ENCODE measurements at places on chromosomes 1 and 21.

GRCh38 chr1:54304518-54304917 is 101.7 kb downstream of the SSBP3 start:
- DNase-seq: peak; percentile 17

DNA sequence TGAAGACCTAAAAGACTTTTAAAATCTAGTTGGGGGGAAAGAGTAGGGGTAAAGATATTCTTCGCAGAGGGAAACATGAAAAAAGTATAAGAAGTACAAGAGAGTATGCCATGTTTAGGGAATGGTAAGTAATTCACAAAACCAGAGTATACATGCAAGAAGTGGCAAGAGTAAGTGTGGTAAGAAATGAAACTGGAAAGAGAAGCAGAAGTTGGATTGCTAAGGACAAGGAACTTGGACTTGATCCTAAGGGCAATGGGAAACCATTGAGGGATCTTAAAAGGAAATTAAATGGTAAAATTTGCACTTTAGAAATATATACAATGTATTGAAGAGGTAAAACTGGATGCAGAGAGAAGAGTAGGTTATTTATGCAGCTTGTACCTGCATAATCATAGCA is 9.2 kb upstream of the ZNF644 start:
- no peak for DNase-seq

DNA sequence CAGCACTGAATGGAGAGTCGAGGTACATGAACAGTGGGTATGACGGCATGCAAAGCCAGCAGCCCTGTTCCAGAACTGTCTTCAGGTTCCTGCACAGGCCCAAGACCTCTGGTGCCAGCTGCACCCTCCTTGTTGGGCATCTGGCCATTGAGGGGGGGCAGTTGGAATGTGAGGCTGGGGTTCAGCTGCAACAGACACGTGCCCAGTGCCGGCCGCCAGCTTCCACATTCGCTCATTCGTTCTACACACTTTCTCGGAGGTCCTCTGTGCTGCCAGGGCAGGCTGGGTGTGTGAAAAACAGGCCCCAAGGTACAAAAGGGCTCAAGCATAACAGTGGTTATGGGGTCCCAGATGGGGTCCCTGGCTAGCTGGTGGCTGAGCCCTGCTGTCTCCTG is 37.9 kb upstream of the SLC19A1 start:
- DNase-seq: no peak

GRCh38 chr1:89711140-89711778 is 78.3 kb downstream of the LRRC8C start:
- DNase-seq: no peak

DNA sequence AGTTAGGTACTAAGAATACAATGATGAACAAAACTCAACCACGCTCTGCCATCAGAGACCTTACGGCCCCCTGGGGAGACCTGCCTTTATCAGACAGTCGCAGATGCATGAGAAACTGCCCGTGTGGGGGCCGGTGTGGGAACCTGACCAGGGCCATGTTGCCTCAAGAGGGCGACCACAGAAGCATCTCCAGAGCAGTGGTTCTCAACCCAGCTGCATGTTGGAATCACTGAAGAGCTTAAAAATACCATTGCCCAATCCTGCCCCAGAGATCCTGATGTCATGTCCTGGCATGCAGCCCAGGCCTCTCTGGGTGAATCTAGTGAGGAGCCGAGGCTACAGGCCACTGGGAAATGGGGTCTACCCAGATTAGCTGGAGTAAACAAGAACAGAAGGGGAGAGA is 108.7 kb downstream of the PRDM2 start:
- DNase-seq: peak; percentile 54

DNA sequence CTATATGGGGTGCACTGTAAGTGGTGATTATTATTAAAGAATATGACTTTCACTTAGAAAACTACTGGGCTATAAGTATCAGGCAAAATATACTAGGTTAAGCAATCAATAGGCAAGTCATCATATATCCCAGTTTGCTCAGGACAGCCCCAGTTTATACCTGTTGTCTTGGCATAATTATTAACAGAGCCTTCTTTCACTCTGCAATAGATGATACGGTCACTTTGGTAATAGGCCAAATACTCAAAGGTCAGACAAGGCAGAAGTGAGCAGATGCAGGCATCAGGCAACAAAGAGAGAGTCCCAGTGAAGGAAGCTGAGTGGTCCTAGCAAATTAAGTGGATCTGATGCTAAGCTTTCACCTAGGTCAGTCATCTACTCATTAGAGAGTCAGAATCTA is 599.9 kb downstream of the LMO4 start:
- no peak for DNase-seq

DNA sequence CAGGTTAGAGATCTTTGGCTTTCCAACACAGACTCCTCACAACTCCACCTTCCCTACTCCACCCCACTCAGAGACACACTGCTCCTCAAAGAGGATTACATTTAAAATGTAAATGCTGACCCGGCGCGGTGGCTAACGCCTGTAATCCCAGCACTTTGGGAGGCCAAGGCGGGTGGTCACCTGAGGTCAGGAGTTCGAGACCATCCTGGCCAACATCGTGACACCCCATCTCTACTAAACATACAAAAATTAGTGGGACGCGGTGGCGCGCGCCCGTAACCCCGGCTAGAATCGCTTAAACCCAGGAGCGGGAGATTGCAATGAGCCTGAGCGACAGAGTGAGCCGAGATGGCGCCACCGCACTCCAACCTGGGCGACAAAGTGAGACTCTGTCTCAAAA is 1.8 kb upstream of the ANP32E start:
- DNase-seq: no peak

DNA sequence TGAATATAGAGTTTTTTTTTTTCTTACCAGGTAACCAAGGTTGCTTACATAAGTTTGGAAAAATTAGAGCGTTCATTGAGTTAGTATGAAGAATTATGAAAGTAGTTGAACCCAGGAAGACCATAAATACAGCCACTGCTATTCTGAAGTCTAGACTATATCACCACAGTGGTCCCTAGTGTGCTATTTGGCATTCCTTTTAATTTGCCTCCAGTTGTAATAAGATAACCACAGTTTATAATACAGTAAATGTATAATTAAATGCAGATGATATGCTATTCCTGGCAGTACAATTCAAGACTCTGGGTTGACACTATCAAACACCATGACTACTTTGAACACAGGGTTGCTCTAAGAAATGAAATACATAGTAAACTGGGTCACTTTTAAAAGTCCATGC is 270.5 kb downstream of the BRINP2 start:
- DNase-seq: no peak

DNA sequence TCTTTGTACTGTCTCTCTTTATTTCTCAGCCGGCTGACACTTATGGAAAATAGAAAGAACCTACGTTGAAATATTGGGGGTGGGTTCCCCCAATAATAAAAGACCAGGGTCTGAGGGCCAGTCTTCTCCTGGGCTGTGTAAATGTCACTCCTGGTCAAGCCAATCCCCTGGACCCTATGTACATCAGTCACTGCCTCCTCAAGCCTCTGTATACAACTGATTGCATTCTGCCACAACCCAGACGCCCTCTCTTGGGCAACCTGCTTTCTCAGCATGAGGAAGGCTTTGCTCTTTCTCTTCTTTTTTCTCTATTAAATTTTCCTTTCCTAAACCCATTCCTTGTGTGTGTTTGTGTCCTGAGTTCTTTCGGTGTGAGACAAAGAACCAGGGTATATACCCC is 84.1 kb upstream of the SERBP1 start:
- DNase-seq: no peak

GRCh38 chr1:157829210-157829609 is 9.3 kb upstream of the FCRL1 start:
- no peak for DNase-seq

DNA sequence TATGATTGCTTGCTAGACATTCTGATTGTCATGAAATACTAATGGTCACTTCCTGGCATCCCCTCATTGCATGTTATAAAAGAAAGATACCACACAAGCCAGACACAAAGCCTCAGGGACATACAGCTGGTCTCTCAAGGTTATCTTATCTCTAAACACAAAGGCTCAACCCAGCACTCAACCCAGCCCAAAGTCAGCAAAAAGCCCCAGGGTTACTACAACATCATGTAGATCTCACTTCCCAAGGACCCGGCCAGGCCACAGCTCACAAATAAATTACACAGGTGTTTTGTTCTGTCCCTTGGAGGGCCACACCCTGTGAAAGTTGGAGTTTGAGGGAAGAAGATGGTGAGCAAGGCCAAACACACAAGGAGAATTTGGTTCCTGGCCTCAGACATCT is 109.7 kb upstream of the BARHL2 start:
- DNase-seq: no peak

- no peak for DNase-seq
Measured at GRCh38 chr1:7703321-7704213, 67.5 kb upstream of the VAMP3 start.

- DNase-seq: no peak
Measured at GRCh38 chr1:32112806-32113375, 5.0 kb downstream of the KPNA6 start.

DNA sequence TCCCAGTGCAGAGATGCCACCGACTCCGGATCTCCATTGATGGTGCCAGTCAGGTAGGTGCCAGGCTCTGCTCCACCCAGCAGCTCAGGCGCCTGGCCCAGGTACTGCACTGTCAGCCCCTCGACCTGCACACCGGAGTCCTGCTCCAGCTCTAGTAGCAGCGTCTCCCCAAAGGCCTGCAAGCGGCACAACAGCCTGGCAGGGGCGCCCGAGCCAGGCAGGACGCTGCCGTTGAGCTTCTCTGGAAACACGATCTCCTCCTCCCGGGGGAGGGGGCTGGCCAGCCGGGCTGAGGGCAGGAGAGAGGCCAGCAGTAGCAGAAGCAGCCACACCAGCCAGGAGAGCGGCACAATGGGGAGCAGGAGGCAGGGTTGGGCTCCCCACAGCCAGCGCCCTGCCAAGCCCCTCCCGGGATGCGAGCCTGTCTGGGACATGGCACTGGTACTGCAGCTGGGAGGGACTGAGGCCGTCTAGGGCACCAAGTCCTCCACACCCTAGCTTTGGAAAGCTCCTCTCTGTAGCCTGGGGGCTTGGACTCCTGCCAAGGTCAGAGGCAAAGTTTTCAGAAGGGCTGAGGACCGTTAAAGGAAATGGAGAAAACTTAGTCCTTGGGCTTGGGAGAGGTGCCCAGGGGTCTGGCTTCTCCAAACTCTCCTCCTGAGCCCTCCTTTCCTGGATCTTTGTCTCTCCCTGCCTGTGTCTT is 509 bp downstream of the ADAMTS4 start:
- DNase-seq: peak; percentile 49

- DNase-seq: no peak
Measured at GRCh38 chr1:34850382-34850781, 9.2 kb downstream of the SMIM12 start.

GRCh38 chr1:21089731-21090130 is 87.0 kb downstream of the EIF4G3 start:
- DNase-seq: no peak

DNA sequence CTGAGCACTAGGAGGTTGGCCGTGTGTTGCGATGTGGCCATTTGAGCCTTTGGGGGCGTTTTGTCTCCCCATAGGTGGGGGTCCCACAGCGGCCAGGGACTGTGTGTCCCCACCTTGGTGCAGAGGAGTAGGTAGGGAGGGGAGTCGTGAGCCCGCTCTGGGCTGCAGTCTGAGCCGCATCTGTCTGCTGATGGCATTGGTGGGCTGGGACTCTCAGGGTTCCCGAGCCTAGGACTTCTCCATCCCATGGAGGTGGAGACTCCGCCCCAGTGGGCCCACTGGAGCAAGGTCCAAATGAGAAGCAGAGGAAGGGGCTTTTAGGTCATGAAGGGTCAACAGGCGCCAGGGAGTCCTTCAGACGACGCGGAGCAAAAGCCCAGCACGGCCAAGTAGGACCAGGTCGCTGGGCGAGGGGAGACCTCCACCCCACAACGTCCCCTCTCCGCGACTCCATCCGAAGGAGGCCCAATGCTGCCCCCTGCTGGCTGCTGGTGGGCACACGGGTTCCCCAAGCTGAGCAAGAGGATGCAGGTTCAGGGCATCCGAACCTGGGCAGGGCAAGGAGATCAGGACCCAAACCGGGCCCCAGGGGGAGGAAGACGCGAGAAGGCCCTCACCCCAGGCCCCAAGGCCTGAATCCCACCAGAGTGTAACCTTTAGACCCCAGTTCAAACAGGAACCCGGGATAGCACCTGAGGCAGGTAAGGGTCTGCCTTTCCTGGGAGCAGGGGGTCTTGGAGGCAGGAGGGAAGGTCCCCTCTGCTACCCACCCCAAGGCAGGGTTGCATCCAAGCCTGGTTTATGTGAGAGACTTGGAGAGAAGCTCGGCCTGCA is 14.9 kb downstream of the TTC34 start:
- DNase-seq: peak; percentile 46

GRCh38 chr1:35810096-35810881 is 2.5 kb downstream of the AGO4 start:
- no peak for DNase-seq

GRCh38 chr1:6299557-6300165 is 38.8 kb upstream of the GPR153 start:
- DNase-seq: no peak

DNA sequence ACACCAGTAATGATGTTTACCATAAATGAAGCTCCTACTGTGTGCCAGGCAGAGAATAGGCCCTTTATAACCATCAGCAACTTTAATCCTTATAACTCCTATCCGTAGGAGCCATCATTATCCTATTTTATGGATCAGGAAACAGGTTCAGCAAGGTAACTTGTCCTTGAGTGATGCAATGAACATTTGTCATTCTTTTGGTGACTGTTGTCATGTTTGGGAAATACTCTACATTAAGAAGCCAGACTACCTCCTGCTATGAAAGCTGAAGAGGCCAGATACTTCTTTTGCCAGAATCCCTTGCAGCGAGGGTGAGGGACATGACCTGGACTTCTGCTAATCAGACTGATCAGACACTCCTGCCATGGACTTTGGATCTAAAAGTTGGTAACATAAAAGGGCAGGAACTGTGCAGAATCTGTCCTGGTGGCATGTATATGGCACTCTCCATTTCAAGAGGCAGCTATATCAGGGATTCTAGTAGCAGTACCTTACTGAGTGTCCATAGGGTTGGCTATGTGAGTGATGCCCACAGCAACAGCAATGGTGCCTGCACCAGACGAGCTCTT is 33.1 kb upstream of the SRRM1 start:
- no peak for DNase-seq

GRCh38 chr1:32470431-32470830 is 5.6 kb downstream of the ZBTB8B start:
- DNase-seq: no peak

GRCh38 chr1:19037659-19038058 is 81.2 kb upstream of the IFFO2 start:
- DNase-seq: no peak

DNA sequence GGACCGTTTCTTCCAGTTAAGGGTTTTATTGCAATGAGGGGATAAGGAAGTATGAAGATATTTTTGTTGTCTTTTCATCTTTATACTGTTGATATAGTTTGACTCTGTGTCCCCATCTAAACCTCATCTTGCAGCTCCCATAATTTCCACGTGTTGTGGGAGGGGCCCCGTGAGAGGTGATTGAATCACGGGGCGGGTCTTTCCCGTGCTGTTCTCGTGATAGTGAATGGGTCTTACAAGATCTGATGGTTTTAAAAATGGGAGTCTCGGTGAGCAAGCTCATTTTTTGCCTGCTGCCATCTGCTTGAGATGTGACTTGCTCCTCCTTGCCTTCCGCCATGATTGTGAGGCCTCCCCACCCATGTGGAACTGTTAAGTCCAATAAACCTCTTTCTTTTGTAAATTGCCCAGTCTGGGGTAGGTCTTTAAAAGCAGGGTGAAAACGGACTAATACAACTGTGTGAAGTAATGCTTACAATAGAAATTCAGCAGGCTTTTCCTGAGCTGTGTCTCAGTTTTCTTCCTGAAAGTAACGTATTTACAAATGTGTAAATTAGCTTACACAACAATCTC is 377.3 kb downstream of the SIPA1L2 start:
- no peak for DNase-seq

GRCh38 chr1:183918589-183918988 is 113.7 kb downstream of the RGL1 start:
- DNase-seq: no peak

- no peak for DNase-seq
Measured at GRCh38 chr1:203638103-203638475, 11.5 kb downstream of the ATP2B4 start.

Measured in heart left ventricle (tissue), 16 donors.